Stimulated activated CD4-positive, alpha-beta T cell treated with anti-CD3 and anti-CD28 coated beads, Interleukin-12 subunit alpha, Interleukin-12 subunit beta, amount 100 ng/mL, for 48 hours (primary cell): ENCODE measurements at places on chromosomes 5 and 9.

DNA sequence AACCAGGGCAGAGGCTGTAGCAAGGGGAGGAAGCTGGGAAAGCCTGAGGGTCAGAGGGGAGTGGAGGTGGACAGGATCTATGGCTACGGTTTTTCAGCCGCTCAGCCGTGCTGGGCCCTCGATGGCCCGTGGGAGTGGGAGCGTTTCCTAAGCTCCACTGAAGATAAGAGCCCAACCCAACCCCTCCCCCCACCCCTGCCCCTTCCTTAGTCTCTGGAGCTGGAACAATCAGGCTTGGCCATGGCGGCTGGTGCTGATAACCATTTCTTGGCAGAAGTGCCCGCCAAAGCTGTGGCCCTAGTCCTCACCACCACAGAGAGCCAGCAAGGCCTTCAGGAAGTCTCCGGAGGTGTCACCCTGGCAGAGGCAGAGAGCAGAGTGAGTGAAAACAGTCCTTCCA is 20.3 kb upstream of the TNIP1 start:
- DNase-seq = no peak

DNA sequence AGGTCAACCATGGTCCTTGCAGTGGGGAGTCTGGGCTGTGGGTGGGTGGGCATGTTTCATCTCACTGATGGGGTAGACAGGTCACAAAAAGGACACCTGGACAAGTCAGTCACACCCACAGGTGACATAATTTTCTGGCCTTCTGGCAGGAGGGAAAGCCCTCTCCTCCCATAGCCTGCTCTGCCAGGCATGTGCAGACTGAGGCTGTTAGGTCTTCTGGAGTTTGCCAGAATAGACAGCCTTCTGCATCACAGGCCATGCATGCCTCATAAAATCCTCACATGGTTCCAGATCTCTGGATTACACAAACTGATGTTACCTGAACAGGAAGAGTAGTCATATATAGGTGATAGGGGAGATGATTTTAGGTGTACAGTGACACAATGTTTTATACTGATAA is 49.1 kb downstream of the ARHGAP26 start:
- DNase-seq = no peak

- no peak for DNase-seq
These were observed 9.9 kb downstream of the SNCAIP start for GRCh38 chr5:122321921-122322320.

DNA sequence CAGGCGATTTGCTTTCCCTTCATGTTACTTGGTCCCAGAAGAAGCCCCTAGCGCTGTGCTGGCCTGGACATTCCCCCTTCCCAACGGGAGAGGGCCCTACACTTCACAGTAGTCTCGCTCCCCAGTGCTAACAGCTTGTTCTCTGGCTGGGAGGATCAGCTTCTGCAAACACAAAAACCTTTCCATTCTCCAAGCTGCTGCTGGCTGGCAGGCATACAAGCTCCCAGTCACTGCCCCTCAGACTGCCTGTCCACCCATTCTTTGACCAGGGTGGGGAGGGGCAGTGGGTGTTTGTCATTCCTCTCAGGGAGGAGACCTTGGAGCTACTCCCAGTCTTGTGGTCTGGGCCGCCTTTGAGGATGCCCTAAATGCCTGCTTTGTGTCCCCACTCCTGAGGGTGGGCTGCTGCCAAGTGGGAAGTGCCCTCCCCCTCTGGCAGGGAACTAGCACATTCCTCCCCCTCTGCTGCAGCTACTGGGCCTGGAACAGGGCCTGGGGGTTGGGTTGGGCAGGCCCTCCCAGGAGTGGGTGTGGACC is 20.8 kb downstream of the ENHO start:
- no peak for DNase-seq

GRCh38 chr5:18010053-18010452 is 375.8 kb downstream of the TAF11L14 start:
- DNase-seq = no peak

GRCh38 chr9:89873801-89874200 is 269.0 kb downstream of the GADD45G start:
- DNase-seq = no peak

GRCh38 chr9:92181296-92181695 is 66.1 kb upstream of the SPTLC1 start:
- no peak for DNase-seq

DNA sequence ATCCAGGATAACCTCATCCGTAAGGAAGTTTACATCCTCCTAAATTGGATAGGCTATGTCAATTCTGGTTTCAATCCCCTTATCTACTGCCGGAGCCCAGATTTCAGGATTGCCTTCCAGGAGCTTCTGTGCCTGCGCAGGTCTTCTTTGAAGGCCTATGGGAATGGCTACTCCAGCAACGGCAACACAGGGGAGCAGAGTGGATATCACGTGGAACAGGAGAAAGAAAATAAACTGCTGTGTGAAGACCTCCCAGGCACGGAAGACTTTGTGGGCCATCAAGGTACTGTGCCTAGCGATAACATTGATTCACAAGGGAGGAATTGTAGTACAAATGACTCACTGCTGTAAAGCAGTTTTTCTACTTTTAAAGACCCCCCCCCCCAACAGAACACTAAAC is 1.3 kb downstream of the ADRB2 start:
- no peak for DNase-seq

DNA sequence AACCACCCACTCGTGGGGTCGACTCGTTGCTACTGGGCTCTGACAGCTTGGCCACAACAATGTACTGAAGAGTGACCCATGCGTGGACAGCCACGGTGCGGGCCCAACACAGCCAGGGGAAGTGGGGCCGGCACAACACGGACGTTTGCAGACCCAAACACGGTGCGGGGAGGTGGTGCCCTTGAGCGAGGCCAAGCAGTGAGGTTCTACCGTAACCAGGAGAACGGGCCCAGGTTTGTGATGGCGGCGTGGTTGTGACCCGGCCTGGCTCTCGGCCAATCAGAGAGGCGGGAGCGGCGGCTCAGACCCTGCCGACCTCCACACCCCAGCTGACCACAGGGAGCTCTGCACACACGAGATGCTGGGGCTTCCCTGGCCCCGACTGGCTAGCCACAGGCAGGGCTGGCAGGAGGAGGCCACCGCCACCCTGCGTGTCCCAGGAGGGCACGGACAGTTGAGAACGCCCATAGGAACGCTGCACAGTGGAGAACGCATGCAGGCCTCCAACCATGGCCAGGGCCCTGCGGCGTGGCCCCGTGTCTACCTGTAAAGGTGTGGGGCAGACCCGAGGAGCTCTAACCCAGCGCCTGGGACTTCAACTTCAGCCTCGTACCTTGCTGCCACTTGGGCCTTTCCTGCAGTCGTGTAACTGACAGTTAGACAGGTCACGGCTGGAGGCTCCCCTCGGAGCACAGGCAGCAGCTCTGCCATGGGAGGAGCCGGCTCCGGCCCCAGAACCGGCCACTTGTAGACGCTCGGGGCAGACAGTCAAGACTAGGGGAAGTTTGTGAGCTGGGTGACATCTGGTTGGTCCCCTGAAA is 13.7 kb downstream of the BRD3 start:
- DNase-seq = no peak

GRCh38 chr5:136202469-136203205 is 9.7 kb upstream of the SMIM32 start:
- DNase-seq = no peak

- DNase-seq = no peak
These were observed 181.0 kb downstream of the BNC2 start for GRCh38 chr9:16689351-16689938.

- DNase-seq = peak; percentile 44
These were observed 90.6 kb downstream of the ANXA2R start for GRCh38 chr5:42949348-42950115.

DNA sequence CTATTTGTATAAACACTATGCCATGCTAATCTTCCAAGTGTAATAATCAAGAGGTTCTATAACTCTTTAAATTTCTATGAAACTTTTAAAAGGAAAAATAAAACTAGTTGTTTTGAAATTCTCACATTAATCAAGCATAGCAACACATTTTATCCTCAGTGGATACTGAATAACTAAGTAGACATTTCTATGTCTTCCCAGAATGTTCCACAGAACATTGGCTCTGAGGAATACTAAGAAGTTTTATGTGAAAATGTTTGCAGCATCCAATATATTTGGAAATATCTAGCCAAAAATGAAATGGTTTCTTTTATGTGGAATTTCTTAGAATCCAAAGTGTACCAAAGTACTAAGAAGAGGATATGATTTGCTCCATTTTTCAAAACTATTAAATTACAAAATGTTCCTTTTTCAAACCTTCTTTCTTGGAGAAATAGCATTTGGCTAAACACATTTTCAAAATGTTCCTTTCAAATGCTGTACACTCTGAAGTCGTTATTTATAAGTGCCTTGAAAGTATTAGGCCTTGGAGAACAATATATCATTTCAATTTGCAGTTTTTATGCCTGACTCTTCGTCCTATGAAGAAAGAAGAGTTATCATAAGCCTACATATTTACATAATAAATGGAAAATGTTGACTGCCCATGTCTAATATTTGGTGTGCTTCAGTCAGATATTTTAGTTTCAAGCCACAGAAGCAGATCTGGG is 175.6 kb upstream of the COX7C start:
- DNase-seq = no peak

DNA sequence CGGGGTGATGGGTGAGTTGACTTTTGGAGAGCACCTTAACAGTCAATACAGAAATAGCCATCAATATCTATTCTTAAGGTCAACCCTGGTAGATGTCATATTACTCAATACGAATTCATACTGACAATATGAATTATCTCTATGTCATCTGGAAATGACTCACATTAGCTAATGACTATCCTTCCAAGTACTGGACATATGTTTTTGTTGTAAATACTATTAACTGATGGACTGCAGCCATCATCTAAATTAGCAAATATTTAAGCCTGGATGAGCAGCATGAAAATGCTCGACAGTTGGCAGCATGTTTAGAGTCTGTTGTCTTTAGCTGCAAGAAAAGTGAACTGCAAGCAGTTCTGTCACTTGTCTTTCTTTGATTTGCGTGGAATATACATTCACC is 19.6 kb upstream of the ISOC1 start:
- DNase-seq = no peak

DNA sequence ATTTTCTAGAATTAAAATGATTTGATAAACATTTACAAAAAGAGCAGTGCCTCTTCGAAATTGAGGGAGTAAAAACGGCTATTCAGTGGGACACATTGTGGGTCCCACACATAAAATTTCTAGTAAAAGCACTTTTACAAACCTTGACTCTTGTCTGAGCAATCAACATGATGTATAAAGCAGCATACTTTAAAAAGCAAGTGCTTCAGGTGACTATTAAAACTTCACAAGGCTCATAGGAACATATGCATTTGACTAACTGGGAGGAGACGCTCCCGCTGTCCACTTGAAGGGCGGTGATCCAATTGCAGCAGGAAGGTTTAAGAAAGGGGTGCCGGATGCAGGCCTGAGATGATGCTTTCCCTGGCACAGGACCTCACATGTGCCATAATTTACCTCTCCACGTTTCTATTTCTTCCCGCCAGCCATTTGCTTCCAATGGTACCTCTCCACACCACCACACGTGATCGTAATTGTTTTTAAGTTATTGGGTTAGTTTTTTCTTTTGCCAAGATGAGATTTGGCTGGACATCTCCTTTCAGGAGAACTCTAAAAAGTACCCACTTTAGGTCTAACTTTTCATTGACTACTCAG is 1.8 kb downstream of the MCTP1 start:
- no peak for DNase-seq

GRCh38 chr9:89256225-89256624 is 54.8 kb upstream of the CKS2 start:
- no peak for DNase-seq

DNA sequence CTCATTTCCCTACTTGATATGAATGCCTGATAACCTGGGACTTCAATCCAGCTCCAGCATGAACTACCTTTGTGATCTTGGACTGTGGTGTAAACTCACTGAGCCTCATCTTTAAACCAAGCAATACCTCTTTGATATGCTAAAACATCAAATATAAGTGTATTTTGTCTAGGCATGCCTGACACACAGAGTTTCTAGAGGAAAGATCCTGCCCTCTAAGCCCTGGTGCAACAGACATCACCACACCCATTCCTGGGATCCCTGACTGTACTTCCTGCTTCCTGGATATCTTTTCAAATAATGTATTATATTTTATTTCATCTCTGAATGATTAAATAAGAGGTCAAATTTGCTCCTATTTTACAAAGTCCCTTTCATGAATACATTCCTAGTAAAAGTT is 55.8 kb downstream of the ANXA2R start:
- no peak for DNase-seq

DNA sequence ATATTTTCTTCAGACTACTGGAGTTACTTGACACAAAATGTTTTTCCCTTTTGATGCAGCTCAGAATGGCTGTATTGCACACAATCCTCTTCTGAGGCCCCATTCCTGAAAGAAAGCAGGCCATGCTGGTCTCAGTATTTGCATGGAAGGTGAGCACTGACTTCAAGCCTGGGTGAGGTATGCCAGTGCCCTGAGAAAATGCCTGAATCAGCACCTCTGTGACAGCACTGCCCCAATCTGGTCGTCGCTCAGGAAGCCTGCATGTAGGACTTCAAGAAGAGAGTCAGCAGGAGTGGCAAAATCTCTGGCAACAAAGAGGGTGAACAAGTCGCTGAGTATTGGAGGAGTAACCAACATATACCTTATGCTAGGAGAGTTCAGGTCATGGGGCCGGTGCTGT is 425.2 kb upstream of the PIK3R1 start:
- no peak for DNase-seq
